ENCODE measurements at places on chromosomes 13 and 19.
A peak's percentile ranks its signal among the peaks of the same experiment; 100 is the strongest.

DNA sequence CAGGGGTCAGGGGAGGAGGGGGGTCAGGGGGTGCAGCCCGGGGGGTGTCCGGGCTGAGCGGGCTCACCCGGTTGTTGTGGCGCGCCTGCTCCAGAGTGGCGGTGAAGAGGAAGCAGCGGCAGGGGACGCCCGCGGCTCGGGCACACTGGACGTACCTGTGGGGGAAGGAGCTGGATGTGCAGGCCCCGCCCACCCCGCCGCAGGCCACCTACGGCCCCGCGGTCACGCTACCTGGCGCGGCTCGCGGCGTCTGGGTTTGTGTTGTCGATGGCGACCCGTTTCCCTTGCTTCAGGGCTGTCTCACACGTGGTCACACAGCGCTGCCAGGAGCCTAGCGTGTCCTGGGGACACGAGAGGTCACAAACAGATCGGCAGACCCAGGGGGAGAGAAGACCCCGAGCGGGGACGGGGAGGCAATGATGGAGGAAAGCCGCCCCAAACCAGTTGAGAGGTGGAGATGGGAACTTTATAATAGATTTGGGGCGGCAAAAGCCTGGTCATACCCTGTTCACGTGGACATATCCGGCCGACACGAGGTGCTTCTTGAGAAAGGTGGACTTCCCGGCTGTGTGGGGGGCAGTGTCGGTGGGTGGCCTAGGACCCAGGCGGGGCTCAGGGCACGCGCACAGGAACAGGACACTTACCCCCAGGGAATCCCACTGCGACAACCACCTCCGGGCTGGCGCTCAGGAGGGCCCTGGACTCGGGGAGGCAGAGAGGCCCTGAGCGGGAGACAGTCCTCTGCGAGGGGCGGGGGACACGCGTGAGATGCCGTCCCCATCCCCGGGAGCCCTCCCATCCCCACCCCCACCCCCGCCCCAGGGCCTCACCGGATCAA is 5.6 kb downstream of the PNKP start:
- DNase-seq, result no peak

DNA sequence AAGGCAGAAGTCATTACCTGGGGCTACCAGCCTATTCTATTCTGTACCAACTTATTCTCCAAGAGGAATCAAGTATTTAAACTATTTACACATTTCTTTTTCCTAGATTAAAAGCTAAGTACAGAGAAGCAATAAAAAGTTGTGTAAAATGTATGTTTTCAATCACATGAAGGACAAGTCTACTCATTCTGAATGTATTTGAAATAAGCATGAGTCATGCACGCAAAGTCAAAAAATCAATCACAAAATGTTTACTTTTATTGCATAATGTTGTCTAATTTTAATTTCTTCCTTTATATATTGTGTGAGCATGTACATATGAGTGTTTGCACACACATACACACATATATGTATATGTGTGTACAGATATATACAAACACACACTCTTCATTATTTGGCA is 136.7 kb downstream of the DACH1 start:
- no peak for DNase-seq

- no peak for DNase-seq
Observed at GRCh38 chr19:5037936-5038335, 69.0 kb downstream of the KDM4B start.

GRCh38 chr13:80047406-80047805 is 293.5 kb downstream of the SPRY2 start:
- no peak for DNase-seq

- DNase-seq, result peak; percentile 73
Observed at GRCh38 chr19:49210108-49210900, 52.7 kb downstream of the TRPM4 start.

DNA sequence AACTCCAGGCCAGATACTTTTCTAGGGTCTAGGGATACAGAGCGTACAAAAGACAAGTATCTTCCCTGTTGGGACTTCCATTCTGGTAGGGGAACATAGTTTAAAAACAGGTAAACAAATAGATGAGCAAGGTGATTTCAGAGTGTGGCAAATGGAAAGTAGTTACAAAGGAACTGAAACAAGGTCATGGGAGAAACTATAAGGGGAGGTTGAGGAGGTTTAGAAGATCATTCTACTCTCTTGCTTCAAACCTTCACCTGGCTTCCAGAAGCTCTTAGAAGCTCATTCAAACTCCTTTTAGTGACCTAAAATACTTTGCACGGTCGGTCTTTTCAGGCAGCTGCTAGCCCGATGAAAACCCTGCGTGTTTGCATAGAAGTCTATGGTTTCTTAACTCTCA is 9.1 kb downstream of the FFAR2 start:
- no peak for DNase-seq

GRCh38 chr13:95781016-95781415 is 104.1 kb downstream of the DNAJC3 start:
- DNase-seq, result no peak

GRCh38 chr19:1923319-1923718 is 17.7 kb upstream of the CSNK1G2 start:
- DNase-seq, result peak; percentile 80

GRCh38 chr13:39684531-39685137 is 29.2 kb downstream of the COG6 start:
- DNase-seq, result no peak

GRCh38 chr13:95544293-95544692 is 8.2 kb upstream of the CLDN10 start:
- no peak for DNase-seq

GRCh38 chr19:23395041-23395721 is at the start of gene ZNF91:
TSS of gene ZNF91 (minus strand) at chr19:23395471. CDS start at chr19:23395354, 117 bp downstream.
- peak; percentile 96 for DNase-seq

Measured in activated effector memory CD4-positive, alpha-beta T cell treated with anti-CD3 and anti-CD28 coated beads, Interleukin-2, amount 50 U/mL, for 16 hours (primary cell).